ENCODE measurements at places on chromosomes 11 and 22.
A peak's percentile ranks its signal among the peaks of the same experiment; 100 is the strongest.

GRCh38 chr11:36057379-36058042, 113.6 kb downstream of the LDLRAD3 start:
- no peak for DNase-seq

GRCh38 chr11:75286826-75287465, 46.4 kb downstream of the TPBGL start:
- DNase-seq, result no peak

- no peak for DNase-seq
These were observed 9.3 kb downstream of the CXCR5 start for GRCh38 chr11:118892964-118893363.

DNA sequence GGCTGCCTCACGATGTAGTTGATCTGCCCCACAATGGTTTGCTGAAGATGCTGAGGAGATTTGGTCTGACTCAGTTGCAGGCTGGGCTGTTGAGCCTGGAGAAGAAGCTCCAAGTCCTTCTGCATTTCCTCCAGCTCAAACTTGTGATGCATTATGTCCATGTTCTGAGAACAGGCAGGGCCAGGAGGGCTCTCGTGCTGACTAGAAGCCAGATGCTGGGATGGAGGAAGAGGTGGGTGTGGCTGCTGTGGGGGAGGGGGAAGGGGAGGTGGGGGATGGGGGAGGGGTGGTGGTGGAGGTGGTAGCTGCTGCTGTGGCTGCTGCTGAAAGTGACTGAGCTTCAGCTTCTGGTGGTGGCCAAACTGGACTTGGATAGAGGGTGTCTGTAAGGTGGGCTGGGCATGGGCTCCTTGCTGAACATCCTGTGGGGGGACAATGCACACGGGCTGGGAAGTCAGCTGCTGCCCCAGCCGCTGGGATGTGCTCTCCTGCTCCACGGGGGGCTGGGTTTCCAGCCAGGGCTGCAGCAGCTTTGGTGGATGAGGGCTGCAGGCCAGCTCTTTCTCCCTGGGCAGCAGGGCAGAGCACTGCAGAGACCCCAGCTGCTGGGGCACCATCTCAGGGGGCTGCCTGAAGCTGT, 42.1 kb downstream of the TRIM66 start:
- DNase-seq, result no peak

- DNase-seq, result no peak
These were observed 7.0 kb upstream of the MALAT1 start for GRCh38 chr11:65491614-65492386.

DNA sequence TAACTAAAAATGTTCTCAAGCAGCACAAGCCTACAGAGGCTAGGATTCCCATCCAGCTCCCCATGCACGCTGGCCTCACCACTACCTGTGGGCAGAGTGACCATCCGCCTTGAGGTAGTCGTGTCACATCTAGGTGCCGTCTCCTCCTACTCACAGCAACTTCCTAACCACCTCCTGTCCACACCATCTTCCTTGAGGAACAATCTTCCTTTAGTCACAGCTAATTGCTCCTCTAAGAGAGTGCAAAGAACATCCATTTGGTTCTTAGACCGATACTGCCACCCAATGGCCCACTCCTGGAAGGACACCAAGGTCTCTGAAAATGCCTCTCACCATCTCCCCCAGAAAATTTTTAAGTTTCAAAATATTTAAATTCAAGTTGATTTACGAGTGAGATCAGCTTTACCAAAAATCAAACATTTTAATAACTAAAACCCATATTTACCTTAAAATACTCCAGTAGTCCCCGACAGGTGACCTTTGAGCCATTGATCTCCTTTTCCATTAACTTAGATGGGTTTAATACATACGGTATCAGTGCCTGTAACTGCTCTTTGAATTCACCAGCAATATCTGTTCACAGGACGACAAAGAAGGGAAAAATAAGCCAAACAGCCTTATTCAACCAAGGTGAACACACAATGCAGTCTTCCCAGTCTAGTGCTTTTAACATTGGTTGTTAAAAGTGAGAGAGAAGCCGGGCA, 21.7 kb upstream of the PLAAT3 start:
- peak; percentile 75 for DNase-seq

- no peak for DNase-seq
These were observed 16.1 kb upstream of the BRSK2 start for GRCh38 chr11:1373536-1374214.

DNA sequence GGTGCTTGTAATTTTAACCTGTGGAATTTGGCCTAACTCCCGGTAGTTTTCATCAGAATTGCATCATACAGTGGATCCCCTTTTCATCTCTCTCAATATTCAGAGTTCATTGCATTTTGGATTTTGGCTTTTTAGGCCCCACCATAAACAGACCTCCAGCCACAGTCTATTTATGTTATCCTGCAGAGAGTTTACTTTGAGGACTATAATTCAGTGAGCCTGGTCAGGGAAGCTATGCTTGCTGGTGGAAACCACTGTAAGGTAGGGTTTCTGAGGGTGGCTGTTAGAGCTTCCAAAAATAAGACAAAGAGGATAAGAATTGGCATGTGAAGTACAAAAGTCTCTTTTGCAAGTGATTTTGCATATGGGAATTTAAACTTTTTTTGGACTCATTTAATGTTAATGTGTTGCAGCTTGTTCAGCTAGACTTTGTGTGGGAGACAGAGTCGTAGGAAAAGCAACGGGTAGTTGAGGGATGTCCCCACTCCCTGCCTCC, 34.8 kb upstream of the DDI1 start:
- DNase-seq, result no peak

- no peak for DNase-seq
These were observed 28.9 kb downstream of the SIK2 start for GRCh38 chr11:111631024-111631665.

GRCh38 chr11:66853242-66854229, 3.3 kb upstream of the LRFN4 start:
- no peak for DNase-seq

- no peak for DNase-seq
These were observed 6.1 kb downstream of the SMIM45 start for GRCh38 chr22:41957941-41958556.

DNA sequence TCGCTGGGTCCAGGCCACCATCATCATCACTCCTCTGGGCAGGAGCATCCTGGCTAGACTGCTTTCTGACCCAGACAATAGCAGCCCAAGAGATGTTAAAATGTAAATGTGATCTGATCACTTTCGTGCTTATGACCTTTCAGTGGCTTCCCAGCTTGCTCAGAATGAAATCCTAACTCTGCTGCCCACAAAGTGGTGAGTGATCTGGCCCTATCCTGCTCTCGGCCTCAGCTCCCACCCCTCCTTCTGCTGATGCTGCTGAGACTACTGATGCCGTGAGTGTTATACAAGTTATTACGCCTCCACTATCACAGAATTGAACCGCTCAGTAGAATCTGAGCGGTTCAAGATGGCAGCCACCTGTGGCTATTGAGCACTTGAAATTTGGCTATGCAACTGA, 26.2 kb downstream of the ELF5 start:
- no peak for DNase-seq

- DNase-seq, result no peak
These were observed 100.0 kb downstream of the WNT7B start for GRCh38 chr22:45877036-45877380.

- no peak for DNase-seq
These were observed 1.9 kb upstream of the UQCC3 start for GRCh38 chr11:62669420-62670161.

GRCh38 chr11:48011102-48011797, 30.9 kb downstream of the PTPRJ start:
- DNase-seq, result no peak

DNA sequence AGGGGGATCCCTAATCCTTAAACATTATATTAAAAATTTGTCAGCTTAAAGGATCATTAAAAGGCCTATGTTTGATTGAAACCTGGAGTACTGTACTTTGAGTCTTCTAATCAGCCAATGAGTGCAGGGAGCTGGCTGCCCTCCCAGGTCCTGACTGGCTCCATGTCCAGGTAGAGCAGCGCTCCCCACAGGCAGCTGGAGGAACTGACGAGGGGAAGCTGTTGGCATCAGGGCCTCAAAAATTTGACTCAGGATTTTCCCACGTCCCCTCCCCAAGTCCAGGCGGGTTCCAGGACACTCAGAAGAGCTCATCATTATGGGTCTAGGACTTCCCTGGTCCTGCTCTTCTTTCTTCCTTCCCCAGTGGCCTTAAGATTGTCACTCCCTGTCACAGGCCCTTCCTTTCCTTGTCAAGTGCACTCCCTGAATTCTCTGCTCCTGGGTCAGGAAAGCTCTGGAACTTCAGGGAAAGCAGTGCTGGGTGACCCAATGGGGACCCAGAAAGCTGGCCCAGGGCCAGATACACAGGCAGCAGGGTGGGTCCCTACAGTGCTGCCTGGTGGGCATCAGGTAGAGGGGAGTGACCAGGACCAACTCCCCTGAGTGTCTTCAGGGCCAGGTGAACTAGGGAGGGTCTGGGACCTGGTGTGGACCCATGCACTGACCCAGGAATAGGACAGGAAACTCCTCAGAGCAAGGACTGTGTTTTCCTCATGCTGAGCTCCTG, 65.5 kb downstream of the GGTLC2 start:
- DNase-seq, result no peak

- DNase-seq, result no peak
These were observed 11.4 kb upstream of the SEC14L3 start for GRCh38 chr22:30483169-30483568.

- DNase-seq, result peak; percentile 50
These were observed 669 bp upstream of the GAL3ST1 start for GRCh38 chr22:30574997-30575671.

DNA sequence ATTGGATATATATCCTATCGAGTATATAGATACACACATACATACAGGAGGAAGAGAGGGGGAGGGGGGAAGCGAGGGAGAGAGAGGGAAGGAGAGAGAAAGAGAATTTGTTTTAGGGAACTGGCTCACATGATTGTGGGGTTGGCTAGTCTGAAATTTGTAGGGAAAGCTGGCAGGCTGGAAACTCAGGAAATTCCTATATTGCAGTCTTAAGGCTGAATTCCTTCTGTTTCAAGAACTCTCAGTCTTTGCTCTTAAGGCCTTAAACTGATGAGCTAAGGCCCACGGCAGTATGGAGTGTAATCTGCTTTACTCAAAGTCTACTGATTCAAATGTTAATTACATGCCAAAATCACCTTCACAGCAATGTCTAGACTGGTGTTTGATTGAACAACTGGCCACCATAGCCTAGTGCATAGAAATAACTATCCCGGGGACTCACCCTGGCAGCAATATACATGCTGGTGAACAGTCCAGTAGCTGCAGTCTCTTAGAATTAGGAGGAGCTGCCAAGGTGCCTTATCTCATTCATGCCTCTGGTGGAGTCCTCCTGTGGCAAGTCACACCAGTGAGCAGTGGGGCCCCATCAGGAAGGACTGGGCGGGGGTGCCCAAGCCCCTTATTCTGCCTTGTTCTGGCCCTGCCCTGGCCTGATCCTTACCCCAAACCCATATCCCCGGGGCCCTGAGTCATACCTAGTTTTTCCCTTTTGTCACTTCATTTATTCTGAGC, 59.7 kb upstream of the AMPD3 start:
- no peak for DNase-seq

DNA sequence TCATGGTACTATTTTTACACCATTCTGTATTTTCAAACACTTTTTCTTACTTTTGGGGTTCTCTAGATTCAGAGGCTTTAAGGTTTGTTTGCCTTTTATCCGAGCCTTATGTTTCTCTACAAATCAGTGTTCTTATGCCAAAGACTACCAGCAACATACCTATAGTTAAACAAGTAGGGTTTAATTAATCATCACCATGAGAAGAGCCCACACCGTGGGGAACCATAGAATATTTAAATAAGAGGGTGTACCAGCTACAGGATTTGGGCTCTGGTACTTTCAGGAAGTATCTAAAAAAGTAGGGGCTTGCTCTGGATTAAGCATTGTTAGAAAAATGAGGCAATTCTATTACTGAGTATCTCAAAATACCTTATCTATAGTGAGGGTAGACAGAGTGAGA, 25.7 kb downstream of the TMEM225 start:
- DNase-seq, result no peak

DNA sequence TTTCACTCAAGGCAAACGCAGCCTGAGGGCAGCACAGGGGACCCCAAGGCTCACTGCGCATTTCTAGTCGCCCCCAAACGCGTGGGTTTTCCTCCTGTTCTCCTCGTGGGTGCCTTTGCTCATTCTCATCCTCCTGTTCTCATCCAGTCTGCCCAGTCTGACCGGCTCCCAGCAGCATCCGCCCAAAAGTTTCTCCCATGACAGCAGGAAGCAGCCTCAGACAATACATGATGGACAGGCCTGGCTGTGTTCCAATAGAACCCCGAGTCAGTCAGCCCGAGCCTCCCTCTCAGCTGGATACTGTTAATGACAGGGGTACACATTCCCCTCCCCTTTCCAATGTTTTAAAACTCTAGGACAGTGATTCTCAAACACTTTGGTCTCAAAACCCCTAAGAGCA, 22.5 kb upstream of the KRTAP5-7 start:
- no peak for DNase-seq

GRCh38 chr11:84719935-84720577, 907.1 kb downstream of the DLG2 start:
- DNase-seq, result no peak

- DNase-seq, result no peak
These were observed 195.9 kb downstream of the BCR start for GRCh38 chr22:23376256-23376655.

DNA sequence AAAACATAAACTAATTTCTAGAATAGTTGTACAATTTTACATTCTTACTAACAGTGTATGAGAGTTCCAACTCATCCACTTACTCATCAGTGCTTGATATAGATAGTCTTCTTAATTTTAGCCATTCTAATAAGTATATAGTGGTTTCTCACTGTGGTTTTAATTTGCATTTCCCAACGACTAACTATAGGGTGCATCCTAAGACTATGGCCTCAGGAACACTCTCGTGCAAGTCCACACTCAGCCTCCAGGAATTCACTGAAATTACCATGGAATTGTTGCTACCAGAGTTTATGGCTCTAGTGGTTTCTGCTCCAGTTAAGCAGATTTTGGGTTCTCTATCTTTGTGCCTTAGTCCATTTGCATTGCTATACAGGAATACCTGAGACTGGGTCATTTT, 60.1 kb upstream of the GUCY1A2 start:
- no peak for DNase-seq

DNA sequence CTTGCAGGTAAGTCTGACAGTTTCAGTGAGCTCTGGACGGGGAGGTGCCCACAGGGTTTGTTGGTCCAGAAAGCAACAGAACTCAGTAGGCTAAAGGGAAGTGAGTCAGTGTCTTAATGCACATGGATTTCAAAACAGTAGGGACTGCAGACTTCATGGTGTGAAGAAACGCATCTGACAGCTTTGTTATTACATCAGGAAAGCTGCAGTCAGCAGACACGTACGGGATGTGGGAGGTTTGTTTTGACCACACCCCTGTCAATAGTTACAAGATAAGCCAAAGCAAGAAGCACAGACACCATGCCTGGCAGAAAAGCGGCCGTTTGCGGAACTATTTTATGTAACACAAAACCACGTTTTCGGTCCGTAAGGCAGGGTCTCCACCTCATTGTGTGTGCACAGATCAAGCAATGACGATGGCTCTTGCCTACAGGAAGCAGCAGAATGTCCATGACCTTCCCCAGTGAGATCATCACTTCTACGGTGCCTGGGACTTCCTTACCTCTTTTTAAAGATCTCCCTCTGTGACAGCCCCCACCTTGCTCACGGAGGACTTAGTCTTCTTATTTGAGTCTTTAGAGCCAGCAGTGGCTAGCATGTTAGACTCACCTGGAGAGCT, 58.2 kb upstream of the FTH1 start:
- no peak for DNase-seq

All from frontal cortex (tissue), 4 donors.